NCI-H1436 treated with DMSO at 0.1 percent for 48 hours (cell line): ENCODE measurements at places on chromosomes 16 and 17.

- DNase-seq: no peak
These were observed 211.9 kb downstream of the PRKCA start for GRCh38 chr17:66514227-66514806.

DNA sequence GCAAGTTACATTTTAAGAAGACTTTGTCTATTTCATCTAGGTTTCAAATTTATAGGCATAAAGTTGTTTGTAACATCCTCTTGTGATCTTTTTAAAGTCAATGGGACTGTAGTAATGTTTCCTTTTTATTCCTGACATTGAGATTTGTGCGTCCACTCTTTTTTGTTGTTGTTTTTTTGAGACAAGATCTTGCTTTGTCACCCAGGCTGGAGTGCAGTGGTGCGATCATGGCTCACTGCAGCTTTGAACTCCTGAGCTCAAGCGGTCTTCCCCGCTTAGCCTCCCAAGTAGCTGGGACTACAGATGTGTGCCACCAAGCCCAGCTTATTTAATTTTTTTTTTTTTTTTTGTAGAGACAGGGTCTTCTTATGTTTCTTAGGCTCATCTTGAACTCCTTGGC lies 29.9 kb downstream of the RPTOR start:
- DNase-seq: no peak

DNA sequence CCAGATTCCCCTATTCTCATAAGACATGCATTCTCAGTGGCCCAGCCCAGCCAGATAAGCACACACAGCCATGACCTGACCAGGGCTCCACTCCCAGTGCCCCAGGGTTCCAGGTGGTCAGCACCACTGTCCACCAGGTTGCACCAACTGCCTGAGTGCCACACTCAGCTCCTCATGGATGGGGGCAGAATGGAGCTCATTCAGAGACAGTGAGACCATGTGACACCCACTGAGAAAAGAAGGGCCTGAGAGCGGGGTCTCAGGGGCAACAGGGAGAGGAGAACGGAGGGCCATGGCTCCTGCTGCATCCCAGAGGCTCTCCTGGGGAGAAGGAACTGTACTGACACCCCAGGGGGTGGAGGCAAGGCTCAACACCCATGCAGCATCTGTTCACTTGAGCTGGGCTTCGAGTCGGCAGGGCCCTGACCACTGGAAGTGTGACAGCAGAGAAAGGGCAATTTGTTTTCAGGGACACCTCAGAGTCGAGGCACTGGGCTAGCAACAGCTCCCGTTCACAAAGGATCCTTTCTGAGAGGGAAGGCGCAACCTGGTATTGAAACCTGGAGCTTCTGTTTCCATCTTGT lies 18.7 kb upstream of the SLC38A8 start:
- DNase-seq: no peak

GRCh38 chr17:31580706-31581490 lies 189.4 kb downstream of the RAB11FIP4 start:
- DNase-seq: no peak

GRCh38 chr17:4332296-4332970 lies 34.0 kb downstream of the UBE2G1 start:
- no peak for DNase-seq

- no peak for DNase-seq
These were observed 42.7 kb downstream of the GNA13 start for GRCh38 chr17:65013613-65014391.

DNA sequence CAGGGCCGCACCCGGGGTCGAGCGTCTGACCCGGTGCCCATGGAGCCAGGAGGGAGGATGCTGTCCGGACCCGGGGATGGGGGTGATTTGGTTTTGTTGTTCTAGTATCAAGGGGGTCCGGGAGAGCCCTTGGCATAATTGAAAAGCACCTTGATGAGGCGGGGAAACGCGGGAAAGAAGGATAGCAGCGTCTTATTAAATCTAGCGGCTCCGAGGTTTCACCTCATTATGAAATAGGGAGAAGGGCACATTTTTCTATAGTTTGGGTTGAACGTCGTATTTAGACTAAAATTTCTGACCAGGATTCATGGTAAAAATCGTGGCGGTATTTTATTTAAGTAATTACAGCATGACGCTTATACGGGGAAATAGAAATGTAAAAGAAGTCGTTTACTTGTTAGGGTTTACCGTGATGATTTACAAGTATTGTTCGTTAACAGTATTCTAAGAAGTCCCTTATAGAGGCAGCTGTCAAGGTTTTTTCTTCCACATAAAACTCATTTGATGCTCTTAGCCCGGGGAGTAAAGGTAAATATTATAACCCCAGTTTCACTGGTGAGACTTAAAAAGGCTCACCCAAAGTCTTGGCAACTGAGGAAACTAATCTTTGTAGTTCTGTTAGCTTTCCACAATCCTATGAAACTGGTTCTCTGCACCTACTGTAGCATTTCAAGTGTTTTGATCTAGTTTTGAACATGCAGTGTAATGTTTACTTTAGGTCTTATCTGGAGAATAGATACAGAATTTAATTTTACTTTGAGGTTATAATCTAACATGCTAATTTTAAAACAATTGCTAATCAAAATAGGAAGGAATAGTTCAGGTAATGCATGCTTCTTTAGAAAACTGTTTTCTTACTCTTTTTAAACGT lies 756 bp downstream of the LUC7L3 start:
- no peak for DNase-seq

GRCh38 chr17:72171703-72172667 lies 51.2 kb downstream of the SOX9 start:
- DNase-seq: no peak

GRCh38 chr17:80999536-81000333 lies 8.1 kb downstream of the CHMP6 start:
- no peak for DNase-seq

DNA sequence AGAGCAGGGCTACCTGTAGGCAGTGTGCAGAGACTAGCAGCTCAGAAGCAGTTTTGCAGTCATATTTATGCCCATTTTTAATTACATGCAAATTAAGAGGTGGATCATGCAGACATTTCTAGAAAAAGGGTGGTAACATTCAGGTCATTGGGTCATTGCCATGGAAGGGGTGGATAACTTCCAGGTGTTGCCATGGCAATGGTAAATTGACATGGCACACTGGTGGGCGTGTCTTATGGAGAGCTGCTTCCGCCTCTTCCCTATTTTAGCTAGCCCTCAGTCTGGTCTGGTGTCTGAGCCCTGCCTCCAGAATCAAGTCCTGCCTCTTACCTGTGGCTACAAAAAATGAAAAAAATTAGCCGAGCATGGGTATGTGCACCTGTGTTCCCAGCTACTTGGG lies 2.8 kb upstream of the DNAI2 start:
- no peak for DNase-seq

DNA sequence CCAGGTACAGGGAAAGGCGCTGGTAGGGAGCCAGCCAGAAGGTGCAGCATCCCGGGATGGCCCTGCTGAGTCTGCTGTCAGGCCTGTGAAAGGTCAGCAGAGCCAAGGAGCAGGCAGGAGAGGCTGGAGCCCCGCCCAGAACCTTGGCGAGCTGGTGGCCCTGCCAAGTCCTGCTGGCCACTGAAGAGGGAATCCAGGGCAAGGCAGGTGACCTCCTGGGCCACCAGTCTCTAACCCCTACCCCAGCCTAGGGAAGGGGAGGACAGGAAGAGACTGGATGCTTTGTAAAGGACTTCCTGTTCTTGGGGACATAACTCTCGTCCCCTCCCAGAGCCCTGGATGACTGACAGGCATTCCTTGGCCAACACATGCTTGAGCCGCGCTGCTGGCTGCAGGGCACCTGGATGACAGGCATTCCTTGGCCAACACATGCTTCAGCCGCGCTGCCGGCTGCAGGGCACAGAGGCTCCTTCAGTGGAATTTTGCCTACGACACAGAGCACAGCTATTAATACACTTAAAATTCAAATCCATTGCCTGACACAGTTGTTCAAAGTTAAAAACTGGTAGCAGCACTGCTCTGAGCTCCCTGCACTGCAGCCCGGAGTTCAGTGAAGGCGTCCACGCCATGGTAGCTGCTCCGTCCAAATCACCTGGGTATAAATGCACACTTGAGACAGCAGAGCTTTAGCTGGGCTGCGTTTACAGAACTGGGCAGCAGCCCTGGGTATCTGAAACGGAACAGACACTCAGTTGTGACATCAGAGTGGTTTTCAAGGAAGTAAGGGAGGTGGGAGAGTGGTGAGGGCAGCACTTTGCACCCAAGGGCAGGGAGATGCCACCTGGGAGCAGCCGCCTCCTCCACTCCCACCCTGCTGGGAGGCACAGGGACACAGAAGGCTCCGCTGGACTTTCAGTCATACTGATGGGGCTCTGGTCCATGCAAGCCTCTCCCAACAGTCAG lies 2.0 kb upstream of the BRICD5 start:
- no peak for DNase-seq

- DNase-seq: no peak
These were observed 23.0 kb downstream of the TMC6 start for GRCh38 chr17:78105551-78105950.

DNA sequence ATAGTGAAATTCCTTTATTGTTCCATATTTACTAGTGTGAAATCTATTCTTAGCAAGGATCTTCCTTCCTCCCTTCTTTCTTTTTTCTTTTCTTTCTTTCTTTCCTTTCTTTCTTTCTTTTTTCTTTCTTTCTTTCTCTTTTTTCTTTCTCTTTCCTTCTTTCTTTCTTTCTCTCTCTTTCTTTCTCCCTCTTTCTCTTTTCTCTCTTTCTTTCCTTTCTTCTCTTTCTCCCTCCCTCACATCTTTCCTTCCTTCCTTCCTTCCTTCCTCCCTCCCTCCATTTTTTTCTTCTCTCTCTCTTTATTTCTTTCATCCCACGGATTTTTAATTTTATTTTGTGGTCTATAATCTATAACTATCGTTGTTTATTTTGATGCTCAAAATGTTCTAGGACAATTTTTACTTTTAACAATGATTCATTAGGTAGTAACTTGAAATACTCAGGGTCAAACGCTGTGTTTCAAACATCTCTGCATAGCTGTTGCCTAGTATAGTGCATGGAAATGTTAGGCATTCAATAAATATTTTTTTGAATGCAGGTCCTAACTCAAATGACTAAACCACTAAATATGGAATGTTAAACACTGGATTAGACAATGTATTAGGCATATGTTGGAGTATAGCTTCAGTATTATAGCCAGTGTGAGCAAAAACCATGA lies 178.3 kb downstream of the MAP2K6 start:
- no peak for DNase-seq
